ENCODE measurements at places on chromosomes 11 and 22. TPM values are rescaled to one million over a fixed set of nuclear protein-coding genes. Genes with fewer than 3 reads are reported as not detected.

ART5 gene
- 12.0 TPM for total RNA-seq

LGR4 gene
- total RNA-seq: 274 TPM

DNA sequence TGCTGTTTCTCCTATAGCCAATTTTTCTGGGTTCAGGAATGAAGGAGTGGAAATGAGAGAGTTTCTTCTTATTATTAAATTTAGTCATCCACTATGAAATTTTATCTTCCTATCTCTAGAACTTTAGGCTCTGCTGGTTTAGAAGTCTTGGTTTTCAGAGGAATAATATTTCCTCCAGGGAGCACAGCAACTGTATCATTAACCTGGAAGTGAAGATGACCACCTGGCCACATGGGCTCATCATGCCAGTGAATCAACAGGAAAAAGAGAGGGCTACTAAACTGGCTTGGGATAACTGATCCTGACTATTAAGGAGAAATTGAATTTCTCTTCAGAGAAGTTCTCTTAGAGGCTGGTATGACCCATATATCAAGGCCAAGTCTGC lies 44.4 kb downstream of the ADM start:
- no peak overlapping the region for H3K27ac ChIP-seq

- peaks cover 99% of the 10 kb centered on the region for H3K27me3 ChIP-seq
- no peaks in the 10 kb centered on the region for H3K36me3 ChIP-seq
- no peak overlapping the region for H3K27ac ChIP-seq
- no peaks in the 10 kb centered on the region for H3K4me1 ChIP-seq
These were observed 77.4 kb downstream of the GGTLC2 start for GRCh38 chr22:22721681-22722354.

SYT13 gene
- 9.0 TPM for total RNA-seq

DNA sequence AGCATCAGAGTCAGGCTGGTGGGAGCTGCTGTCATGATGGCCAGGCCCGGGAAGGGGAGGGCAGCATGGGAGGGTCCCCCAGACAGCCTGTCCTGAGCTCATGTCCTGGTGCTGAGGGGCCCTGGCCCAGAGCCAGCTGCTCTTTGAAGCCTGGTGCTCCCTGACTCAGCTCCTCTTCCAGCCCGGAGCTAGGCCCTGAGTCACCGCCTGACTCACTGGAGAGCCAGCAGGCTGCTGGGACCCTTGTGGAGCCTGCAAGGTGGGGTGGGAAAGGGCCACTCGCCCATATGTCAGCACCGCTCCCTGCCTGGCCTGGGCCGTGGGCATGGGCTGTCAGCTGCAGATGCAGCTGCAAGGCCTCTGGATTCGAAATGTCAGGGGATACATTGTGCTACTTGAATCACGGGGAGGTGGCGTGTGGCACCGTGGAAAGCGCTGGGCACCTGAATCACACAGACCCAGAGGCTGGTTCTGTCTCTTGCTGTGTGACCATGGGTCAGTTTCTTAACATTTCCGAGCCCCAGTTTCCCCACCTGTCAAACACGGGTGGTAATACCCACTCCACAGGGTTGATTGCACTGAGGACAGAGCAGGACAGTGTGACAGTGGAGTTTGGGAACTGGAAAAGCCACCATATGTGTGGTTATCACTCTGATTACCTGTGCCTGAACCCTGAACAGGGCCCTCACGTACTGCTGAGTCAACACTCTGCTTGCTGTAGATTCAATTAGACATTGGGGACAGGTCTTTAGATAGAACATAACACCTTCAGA lies 4.4 kb downstream of the CACNA1I start:
- H3K27me3 ChIP-seq: no peaks in the 10 kb centered on the region
- H3K36me3 ChIP-seq: no peaks in the 10 kb centered on the region
- H3K4me3 ChIP-seq: no peak overlapping the region

DNA sequence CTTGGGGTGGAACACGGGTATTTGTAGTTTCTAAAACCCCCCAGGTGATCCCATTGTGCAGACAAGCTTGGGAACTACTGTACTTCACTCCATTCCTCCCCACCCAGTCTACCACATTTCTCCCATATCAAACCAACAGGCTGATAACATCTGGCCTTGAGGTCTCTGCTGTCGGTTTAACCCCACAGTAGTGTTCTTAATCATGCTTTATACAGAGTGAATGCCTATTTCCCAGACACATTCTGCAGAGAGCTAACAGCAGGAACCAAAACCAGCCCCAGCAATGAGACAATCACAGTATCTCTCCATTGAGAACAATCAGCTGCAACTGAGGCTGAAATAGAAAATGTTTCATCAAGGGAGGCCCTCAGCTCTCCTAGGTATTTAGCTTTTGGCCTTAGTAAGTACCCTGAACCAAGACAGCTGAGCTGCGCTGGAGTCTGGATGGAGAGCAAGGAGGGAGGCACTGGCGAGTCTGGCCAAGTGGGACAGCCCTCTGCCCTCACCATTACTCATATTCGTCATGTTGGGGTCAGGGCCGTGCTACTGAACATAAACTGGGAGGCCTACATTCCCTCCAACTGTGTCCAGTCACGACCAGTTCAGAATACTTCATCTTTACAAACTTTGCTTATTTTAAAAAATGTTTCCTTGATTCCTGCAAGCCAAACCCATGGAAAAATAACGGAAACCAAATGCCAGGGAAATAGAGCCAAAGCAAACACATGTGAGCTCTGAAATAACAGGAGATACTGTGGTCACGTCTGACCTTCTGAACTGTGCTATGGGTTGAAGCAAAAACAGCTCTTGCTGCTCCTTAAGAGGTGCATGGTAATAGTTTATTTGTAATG lies 81.0 kb downstream of the CCDC34 start:
- H3K36me3 ChIP-seq: no peaks in the 10 kb centered on the region
- no peak for DNase-seq
- H3K27me3 ChIP-seq: no peaks in the 10 kb centered on the region
- H3K27ac ChIP-seq: no peak overlapping the region
- no peak overlapping the region for H3K4me3 ChIP-seq
- H3K4me1 ChIP-seq: peaks cover 7% of the 10 kb centered on the region

DNA sequence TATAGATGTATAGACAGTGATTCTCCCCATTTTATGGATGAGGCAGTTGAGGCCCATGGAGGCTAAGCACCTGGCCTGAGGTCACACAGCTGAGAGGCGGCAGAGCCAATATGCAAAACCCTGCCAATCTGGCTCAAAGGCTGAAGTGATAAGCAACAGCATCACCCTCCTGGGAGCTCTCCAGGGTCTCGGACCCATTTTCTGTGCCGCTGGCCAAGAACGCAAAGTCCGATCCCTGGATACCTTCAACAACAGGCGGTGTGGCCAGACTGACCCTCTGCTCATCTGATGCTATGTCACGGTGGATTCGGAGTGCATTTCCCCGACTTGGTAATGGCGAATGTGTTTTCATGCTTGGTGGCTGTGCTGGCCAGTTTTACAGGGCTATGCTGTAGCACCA lies 595.0 kb downstream of the TBC1D22A start:
- no peaks in the 10 kb centered on the region for H3K4me1 ChIP-seq
- H3K27me3 ChIP-seq: no peaks in the 10 kb centered on the region
- no peak overlapping the region for H3K27ac ChIP-seq
- H3K36me3 ChIP-seq: no peaks in the 10 kb centered on the region

- no peak overlapping the region for H3K27ac ChIP-seq
- DNase-seq: no peak
- H3K4me3 ChIP-seq: no peak overlapping the region
- H3K27me3 ChIP-seq: no peaks in the 10 kb centered on the region
- H3K4me1 ChIP-seq: peaks cover 5% of the 10 kb centered on the region
These were observed 175.4 kb upstream of the SYT13 start for GRCh38 chr11:45461514-45461913.

- H3K4me1 ChIP-seq: no peaks in the 10 kb centered on the region
- DNase-seq: no peak
These were observed 133.3 kb downstream of the TBC1D22A start for GRCh38 chr22:46895753-46896152.

DNA sequence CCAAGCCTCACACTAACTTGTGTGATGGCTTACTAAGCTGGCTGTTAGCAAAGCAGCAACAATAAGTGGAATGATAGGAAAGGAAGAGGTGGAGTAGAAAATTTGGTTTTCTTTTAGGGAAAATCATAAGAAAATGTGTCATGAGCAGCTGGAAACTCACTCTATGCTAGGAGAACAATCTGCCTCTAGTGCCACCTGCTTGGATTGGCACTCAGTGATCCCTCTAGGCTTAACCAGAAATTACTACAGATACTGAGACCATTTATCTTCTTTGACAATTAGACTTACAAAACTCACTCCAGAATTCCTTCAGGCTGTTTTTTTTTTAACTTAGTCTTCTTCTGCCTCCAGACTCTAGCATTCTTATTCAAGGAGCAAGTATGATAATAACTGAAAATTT lies 117.3 kb downstream of the CD44 start:
- H3K36me3 ChIP-seq: no peaks in the 10 kb centered on the region
- no peak overlapping the region for H3K27ac ChIP-seq
- no peaks in the 10 kb centered on the region for H3K4me1 ChIP-seq
- H3K27me3 ChIP-seq: no peaks in the 10 kb centered on the region
- H3K4me3 ChIP-seq: no peak overlapping the region
